ENCODE measurements at places on chromosomes 6 and 20. TPM values are rescaled to one million over a fixed set of nuclear protein-coding genes. Genes with fewer than 3 reads are reported as not detected.

CRISP3 gene
- total RNA-seq: not detected

C20orf141 gene
- total RNA-seq: not detected

PRSS35 gene
- total RNA-seq: 3.9 TPM

FRS3 gene
- 2.2 TPM for total RNA-seq

HLA-DOB gene
- total RNA-seq: 0.32 TPM

SNAI1 gene
- 0.47 TPM for total RNA-seq

TPX2 gene
- 7.6 TPM for total RNA-seq

ACTL10 gene
- total RNA-seq: 1.9 TPM

HUS1B gene
- 0.43 TPM for total RNA-seq

VSX1 gene
- total RNA-seq: not detected

AKAP12 gene
- 113 TPM for total RNA-seq

AARS2 gene
- 16.2 TPM for total RNA-seq

SSTR4 gene
- total RNA-seq: not detected

RAMACL gene
- total RNA-seq: 0.43 TPM

OOEP gene
- total RNA-seq: not detected

RCAN2 gene
- total RNA-seq: 0.09 TPM

LY6G6D gene
- not detected for total RNA-seq

FHL5 gene
- not detected for total RNA-seq

SEL1L2 gene
- total RNA-seq: not detected

LPIN3 gene
- total RNA-seq: 4.6 TPM

TGM6 gene
- total RNA-seq: not detected

FERMT1 gene
- 4.9 TPM for total RNA-seq

BMP2 gene
- 2.2 TPM for total RNA-seq

FOXQ1 gene
- 2.2 TPM for total RNA-seq

JPH2 gene
- total RNA-seq: under 0.01 TPM

ANKEF1 gene
- total RNA-seq: 1.7 TPM

DNPH1 gene
- 64.5 TPM for total RNA-seq

MCCD1 gene
- total RNA-seq: not detected

MYMX gene
- total RNA-seq: not detected

FLRT3 gene
- total RNA-seq: 1.6 TPM

FAM209B gene
- not detected for total RNA-seq

PROKR2 gene
- total RNA-seq: not detected

CRISP2 gene
- total RNA-seq: not detected

NRSN2 gene
- 26.2 TPM for total RNA-seq

TMC2 gene
- 0.09 TPM for total RNA-seq

ZBTB46 gene
- 54.7 TPM for total RNA-seq
